Activated T-cell treated with anti-CD3 and anti-CD28 coated beads for 24 hours (primary cell): ENCODE measurements at places on chromosomes 1 and 21.

DNA sequence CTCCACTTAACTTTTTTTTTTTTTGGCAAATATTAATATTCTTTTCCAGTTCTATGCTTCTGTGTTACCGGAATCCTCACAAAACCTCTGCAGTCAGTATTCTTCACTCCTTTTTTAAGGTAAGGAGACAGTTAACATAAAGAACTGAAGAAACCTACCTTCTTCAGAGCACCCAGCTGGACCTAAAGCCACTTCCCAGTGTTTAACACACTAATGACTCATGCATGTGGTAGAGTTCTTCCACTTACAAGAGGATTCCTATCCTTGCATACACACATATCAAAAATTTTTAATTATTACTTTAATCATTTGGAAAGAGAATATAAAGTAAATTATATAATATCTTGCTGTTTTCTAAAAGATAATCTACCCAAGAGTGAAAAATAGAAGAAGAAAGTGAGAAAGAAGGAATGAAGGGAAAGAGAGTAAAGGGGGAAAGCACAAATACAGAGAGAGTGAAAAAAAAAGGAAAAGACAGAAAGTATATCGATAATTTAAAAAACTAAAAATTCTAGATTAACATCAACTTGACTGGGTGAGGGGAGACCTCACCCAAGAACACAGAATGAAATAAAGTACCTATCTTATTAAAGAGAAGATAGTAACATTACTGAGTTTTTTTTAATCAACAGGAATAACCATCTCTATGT, 54.9 kb downstream of the ENAH start:
- DNase-seq: no peak

GRCh38 chr1:14228677-14229076, 369.8 kb upstream of the KAZN start:
- no peak for DNase-seq

- DNase-seq: no peak
Measured at GRCh38 chr1:38464071-38464661, 395.4 kb downstream of the RRAGC start.

GRCh38 chr1:59083946-59084865, 212.7 kb upstream of the FGGY start:
- DNase-seq: no peak

- DNase-seq: no peak
Measured at GRCh38 chr1:223535319-223535718, 130.2 kb downstream of the CAPN8 start.

GRCh38 chr1:177360791-177361190, 190.0 kb downstream of the BRINP2 start:
- DNase-seq: no peak

DNA sequence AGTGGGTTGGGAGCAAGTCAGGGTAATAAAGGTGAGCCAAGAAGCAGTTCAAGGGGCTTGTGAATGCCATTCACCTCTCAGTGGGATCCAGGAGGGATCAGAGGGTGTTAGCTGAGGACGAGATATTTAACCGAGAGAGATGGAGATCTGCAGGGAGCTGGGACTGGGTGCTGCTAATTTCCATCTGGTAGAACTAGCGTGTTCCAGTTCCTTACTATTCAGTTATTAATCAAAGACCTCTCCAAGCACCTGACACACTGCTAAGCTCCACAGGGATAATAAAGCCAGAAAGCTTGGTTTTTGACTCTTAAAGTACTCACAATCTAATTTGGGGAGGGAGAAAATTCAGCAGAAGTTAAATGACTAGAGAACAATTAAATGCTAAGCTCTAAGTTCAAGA, 57.7 kb downstream of the ALG14 start:
- DNase-seq: no peak

- DNase-seq: no peak
Measured at GRCh38 chr1:189782295-189782694, 695.4 kb downstream of the BRINP3 start.

DNA sequence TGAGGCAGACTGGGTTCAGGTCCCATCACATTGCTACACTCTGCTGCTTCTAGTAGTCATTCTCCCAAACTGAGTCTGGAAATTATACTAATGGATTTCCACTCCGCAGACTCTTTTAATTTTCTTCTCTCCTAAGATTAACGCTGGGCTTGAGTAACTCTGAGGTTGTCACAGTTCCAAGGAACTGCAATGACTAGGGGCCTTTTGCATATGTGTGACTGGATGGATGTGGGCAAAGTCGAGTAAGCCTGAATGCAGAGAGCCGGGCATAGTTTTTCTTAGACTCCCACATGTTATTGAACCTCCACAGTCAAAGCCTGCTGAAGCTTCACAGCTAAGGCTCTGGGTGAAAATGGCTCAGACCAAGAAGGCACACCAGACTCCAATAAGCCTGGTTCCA, 160.9 kb upstream of the PROX1 start:
- DNase-seq: no peak

DNA sequence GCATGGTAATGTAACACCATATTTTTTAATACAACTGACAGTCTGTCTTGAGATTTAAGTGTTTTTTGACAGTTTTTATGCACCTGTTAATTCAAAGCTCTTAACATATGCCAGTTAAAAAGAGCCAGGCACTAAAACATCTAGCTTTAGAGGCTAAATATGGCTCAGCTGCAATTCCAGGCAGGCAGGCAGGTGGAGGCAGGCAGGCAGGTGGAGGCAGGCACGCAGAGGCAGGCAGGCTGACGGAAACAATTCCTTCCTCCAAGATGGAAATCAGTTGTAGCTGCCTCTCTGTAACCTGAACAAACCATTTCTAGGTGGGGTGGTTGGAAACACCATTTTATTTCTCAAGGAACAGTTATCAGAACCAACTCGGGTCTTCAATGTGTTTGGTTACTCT, 51.2 kb downstream of the GORAB start:
- no peak for DNase-seq

- DNase-seq: no peak
Measured at GRCh38 chr1:154772606-154773506, 97.2 kb downstream of the KCNN3 start.

DNA sequence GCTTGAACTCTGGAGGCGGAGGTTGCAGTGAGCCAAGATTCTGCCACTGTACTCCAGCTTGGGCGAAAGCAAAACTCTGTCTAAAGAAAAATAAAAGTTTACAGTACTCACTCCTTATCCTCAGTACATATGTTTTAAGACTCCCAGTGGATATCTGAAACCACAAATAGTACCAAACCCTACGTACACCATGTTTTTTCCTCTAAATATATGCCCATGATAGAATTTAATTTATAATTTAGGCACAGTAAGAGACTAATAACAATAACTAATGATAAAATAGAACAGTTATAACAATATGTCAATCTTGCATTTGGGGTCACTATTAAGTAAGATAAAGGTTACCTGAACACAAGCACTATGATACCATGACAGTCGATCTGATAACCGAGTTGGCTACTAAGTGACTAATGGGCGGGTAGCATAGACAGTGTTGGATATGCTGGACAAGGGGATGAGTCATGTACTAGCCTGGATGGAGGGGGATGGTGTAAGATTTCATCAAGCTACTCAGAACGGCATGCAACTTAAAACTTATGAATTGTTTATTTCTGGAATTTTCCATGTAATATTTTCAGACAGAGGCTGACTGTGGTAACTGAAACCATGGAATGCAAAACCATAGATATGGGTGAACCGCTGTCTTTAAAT, 43.7 kb downstream of the ST7L start:
- no peak for DNase-seq

DNA sequence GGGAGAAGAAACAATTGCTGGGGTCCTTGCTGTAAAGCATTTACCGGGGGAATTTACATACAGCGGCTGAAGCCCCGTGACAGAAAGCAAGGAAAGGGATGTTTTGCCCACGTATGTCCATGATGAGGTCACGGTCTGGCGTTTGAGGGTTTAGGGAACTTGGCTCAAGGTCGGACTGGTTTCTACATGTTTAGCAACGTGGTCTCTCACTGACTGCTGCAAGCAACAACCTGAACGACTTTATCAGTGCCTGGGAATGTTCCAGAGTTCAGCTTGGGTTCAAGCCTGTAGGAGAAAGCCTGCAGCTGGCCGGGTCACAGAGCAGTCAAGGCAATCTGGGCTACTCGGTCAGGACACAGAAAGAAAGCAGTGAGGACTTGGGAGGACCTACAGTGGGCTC, 323.3 kb downstream of the AJAP1 start:
- DNase-seq: no peak

DNA sequence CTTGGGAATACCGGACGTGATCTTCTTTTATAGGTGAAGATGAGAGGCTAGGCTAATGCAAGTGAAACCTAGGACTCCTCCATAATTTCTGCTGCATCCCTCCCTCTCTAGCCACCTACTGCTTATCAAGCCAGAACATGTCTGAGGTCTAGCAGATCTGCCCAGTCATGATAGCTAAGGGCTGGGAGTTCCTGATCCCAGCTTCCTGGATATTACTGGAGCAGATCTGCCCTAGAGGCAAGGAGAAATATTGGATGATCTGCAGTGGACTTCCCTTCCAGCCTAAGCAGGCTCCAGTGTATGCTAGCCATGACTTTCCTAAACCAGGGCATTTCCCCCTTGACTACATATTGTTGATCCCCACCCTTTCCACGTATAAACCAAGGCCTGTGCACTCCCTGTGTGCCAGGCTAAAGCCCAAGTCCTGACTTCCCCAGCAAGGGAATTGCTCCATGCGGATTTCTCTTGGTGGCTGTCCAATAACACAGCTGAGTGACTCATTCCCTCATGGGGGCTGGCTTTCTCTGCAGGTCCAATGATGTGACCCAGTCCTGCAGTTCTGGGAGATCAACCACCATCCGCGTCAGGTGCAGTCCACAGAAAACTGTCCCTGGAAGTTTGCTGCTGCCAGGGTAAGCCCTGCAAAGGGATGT, 15.5 kb upstream of the SARS1 start:
- no peak for DNase-seq

GRCh38 chr1:226666164-226666506, 72.9 kb downstream of the ITPKB start:
- no peak for DNase-seq

GRCh38 chr21:38802050-38803026, 3.4 kb upstream of the ETS2 start:
- no peak for DNase-seq

GRCh38 chr1:201614262-201615015, 75.5 kb downstream of the NAV1 start:
- no peak for DNase-seq

- DNase-seq: no peak
Measured at GRCh38 chr1:98210064-98210463, 289.2 kb upstream of the DPYD start.

DNA sequence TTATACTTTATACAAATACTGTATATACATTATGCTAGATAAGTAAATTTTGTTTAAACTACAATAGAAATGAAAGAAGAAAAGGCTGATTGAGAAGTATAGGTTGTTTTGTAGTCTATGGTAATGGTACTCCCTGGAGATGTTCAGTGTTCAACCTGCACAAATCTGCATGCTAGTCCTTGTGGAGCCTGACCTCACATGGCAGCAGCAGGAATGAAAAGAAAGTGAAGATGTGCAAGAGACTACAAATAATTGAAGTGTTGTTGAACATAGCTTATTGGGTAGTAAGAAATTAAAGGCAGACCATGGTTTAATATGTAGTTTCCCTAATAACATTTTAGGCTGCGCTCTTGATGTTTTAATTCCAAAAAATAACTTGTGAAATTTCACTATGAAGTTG, 201.2 kb downstream of the TGFB2 start:
- DNase-seq: no peak

DNA sequence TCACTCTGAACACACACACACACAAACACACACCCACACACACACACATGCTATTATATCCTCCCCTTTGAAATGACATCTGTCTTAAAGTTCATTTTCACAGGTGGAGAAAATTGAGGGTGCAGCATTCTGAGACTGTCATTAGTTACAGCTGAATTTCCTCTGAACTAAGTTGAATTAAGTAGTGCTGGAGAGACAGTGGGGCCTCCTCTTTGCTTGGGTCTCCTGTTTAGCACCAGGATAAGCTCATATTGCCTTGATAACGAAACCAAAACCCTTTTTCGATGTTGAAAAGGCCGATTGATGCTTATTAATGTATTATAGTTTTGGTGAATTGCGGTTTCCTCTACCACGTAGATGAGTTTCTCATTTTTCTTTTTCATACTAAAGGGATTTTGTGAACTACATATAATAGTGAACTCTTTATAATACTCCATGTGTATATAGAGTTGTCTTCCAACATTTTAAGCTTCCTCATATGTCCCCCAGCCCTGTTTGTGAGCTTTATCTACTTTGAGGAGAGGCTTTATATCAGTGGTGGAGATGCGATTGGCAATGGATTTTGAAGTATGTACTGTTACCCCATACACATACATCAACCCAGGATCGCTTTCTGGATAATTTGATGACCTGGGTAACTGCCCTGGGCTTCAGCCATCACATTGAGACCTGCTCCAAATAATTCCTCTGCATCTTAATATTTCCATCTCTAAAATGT, 17.4 kb downstream of the DYNLT5 start:
- no peak for DNase-seq

- DNase-seq: no peak
Measured at GRCh38 chr1:200646515-200646914, 23.2 kb downstream of the DDX59 start.

DNA sequence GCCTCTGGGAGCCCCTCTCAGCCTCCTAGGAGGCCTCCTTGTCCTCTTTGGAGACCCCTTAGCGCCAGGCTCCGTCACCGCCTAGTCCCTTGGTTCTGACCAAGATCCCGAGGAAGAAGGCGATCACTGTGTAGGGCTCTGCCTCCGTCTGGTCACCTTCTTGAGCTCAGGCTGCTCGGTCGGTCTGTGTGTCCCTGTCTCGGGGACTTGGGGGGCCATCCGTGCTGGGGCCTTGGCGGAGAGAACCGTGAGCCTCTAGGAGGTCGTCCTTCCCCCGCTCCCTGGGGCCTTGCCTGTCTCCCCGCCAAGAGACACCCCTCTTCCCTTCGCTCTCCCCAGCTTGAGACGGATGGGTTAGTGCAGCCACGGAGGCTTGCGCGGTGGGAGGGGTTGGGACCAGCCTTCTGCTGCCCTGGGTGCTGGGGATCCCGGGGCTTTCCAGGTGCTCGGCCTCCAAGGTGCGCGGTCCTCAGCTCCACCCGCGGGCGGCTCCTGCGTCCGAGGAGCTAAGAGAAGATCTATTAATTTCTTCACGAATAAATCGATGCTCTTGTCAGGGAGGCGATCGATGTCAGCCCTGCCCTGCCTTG, 701 bp upstream of the INSRR start:
- DNase-seq: no peak

- DNase-seq: peak; percentile 40
Measured at GRCh38 chr1:8472668-8473067, 154.8 kb downstream of the SLC45A1 start.

DNA sequence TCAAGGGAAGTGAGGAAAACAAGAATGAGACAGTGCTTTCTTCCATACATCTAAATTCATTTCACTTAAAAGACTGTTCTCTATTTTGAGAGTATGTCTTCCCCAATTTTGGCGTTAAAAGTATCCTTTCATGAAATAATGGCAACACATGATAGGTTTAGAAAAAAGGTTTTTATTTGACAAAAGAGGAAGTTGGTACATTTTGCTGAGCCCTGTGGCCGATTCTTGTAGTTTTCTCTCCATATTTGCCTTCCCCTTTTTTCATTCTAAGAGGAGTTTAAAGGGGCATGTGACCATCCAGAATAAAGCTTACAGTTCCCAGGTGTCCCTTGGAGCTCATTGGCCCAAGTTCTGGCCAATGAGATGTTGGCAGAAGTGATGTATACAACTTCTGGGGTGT, 140.4 kb upstream of the KCNE2 start:
- DNase-seq: no peak
